ENCODE measurements at places on chromosomes 4 and X.

- peak; percentile 49 for DNase-seq
These were observed 261.8 kb downstream of the MID1IP1 start for GRCh38 chrX:39063037-39063436.

DNA sequence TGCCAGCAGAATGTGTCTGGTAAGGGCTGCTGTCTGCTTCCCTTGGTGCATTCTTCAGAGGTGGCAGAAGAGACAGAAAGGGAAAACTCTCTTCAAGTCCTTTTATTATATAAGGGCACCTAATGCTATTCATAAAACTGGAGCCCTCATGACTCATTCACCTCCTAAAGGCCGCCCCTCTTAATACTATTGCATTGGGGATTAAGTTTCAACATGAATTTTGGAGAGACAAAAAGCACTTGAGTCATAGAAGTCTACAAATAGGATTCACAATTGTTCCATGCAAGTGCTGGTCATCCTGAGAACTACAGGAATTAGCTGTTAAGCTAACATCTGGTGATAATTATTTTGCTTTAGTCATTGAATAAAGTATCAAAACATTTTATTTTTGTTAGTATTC is 349.5 kb downstream of the HS3ST1 start:
- DNase-seq = no peak

- peak; percentile 55 for DNase-seq
These were observed 92.7 kb upstream of the RPL34 start for GRCh38 chr4:108527723-108528122.

DNA sequence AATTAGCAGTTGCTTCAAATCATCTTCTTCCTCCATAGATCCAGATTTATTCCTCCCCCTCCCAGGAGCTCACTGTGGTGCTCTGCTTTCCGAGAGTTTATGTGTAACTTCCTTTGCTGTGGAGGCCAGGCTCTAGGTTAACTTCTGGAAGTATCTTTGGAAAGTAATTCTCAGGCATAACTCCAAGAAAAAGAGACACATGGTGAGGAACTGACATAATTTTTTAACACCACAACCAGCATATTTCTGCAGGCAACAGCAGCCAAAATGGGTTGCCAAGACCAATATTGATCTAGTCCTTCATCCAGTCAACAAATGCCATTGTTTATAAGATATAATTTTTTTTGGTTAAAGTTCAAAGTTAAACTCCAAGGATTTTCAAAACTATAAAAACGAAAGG is 114.5 kb upstream of the RBPJ start:
- DNase-seq = no peak

- no peak for DNase-seq
These were observed 55.6 kb downstream of the RTL9 start for GRCh38 chrX:110414273-110414672.

DNA sequence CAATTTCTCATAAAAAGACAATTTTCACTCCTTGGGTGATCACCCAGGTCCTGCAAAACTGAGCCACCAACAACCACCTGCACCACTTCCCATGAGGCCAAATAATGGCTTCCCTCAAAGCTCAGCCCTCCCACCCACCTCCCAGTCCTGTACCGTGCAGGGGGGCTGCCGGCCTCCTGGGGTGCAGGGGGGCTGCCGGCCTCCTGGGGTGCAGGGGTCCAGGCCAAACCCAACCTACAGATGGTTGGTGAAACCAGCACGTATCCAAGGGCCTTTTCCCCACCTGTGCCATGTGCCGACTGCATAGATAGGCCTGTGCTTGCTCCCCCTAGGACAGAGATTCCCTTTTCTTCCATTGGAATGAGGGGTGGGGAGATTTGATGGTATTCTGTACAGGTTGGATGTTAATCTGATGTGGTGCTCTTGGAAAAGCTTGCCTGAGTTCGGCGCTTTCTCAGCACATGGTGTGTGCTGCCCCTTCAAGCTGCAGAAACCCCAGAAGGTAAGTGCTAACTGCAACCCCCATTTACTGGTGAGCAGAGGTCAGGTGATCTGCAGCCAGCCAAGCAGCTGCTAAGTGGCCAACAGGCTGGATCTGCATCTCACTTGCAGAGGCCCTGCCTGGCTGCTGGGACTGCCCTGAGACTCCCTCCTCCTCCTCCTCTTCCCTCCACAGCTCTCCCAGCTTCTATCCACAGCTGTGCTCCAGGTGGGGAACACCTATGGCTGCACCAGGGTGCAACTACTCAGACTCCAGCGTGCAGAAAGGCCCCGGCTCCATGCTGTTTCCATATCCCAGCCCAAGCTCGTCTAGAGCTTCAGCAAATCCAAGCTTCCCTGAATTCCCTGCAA is 38.8 kb downstream of the FRG1 start:
- no peak for DNase-seq

GRCh38 chr4:56657128-56657527 is 24.0 kb downstream of the HOPX start:
- DNase-seq = no peak

GRCh38 chr4:53800741-53801140 is 209.5 kb upstream of the LNX1 start:
- DNase-seq = no peak

DNA sequence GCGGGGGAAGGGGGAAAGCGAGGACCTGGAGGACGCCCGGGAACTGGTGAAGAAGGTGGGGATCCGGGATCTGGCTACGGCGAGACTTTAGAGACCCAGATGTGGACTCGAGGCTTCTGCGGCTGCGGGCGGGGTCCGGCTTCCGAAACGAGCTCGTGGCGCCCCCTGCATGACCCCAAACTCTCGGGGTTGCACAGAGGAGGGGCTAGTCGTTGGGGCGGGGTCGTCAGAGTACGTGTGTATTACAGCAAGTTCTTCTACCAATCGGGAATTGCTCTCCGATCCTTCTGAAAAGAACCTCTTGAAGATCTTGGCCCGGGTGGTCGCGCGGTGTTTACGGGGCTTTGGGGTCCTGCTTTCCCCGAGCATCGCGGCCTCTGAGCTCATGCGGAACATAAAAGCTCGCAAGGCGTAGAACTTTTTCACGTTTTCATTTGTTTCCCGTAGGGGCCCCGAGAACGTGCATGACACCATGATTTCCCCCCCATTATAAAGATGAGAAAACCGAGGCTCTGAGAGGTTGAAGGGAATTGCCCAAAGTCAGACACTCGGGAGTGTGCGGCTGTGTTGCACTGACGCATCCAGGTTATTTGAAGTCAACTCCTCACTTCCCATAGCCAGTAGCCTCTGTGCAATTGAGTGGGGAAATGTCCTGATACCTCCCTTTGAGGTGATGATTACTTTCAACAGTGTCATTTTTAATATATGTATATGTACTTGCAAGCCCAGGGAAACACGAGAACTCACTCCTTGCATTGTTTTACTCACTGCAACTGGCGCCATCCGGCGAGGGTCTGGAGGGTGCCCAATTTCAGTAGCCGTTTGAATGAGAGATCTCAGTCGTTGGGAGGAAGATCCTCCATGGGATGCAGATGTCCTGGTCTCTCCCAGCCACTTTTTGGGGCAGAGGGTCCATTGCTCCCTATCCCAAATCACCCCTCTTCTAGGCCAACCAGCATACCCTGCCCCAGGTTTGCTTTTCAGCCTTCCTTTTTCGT is at the start of gene BEND4:
Gene BEND4 (minus strand): TSS at position 149 of the 998 bp plus-strand sequence. CDS start 512 bp downstream, outside the sequence.
- DNase-seq = peak; percentile 3

GRCh38 chr4:88570001-88570400 is 22.3 kb upstream of the HERC3 start:
- DNase-seq = no peak

- DNase-seq = no peak
These were observed 8.5 kb upstream of the NEIL3 start for GRCh38 chr4:177301126-177301639.

DNA sequence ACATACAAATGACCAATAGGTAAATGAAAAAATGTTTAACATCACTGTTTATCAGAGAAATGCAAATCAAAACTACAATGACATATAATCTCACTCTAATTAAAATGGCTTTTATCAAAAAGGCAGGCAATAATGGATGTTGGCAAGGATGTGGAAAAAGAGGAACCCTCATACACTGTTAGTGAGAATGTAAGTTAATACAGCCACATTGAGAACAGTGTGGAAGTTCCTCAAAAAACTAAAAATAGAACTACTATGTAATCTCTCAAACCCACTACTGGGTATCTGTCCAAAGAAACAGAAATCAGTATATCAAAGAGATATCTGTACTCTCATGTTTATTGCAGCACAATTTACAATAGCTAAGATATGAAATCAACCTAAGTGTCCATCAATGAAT is 165.9 kb upstream of the HHIP start:
- DNase-seq = no peak

DNA sequence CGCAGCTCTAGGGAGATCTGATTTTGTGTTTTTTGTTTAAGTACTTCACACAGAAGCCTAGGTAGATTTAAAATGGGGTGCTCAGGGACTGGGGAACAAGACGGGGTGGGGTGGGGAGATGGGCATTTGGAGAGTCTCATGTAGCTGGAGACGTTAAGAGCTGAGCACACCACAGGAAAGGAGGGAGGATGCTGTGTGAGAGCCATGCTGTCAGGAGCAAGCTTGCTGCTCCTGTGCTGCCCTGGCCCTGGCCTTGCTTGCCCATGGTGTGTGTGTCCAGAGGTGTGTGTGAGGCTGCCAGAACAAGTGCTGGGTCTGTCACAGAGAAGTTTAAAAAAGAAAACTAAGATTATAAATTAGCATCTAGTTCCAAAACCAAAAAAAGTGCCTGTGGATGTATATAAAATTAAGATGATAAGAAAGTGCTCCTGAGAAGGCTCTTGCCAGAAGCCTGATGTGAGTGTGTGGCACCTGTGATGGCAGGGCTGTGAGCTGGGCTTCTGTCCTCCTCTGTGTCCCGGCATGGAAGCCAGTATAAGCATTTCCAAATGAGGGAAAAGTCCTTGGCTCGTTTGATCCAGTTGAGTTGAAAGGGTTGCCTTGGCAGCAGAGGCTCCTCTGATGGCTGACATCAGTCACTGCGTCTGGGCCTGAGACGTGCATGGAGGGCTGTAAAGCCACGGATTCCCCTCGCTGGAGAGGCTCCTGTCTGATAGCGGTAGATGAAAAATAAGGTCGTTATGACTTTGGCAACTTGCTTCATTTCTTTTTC is 63.5 kb downstream of the NELFA start:
- no peak for DNase-seq

GRCh38 chr4:8278421-8279287 is 9.1 kb downstream of the HTRA3 start:
- DNase-seq = no peak

DNA sequence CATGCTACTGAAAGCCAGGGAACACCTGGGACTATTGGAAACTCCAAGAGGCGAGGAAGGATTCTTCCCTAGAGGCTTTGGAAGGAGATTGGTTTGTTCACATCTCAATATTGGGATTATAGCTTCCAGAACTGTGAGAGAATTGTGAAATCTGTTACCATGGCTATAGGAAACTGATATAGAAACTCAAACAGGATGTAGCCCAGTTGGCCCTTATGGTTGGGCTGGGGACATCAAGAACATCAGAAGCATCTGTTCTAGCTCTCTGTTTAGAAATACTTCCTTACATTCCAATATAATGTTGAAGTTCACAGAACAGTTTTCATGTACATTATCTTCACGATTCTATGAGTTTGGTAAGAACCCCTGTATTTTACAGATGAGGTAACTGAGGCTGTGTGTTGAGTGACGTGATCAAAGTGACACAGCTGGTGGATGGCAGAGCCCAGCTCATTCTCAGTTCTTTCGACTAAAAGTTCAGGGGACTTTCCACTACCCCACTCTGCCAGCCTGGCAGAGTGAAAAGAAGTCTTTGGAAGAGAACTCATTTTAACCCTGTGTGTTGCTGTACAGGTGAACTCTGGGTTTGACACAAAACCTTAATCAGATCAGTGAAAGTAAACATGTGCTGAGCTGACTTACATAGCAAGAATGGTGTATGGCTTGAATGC is 183.0 kb downstream of the GBA3 start:
- DNase-seq = no peak

DNA sequence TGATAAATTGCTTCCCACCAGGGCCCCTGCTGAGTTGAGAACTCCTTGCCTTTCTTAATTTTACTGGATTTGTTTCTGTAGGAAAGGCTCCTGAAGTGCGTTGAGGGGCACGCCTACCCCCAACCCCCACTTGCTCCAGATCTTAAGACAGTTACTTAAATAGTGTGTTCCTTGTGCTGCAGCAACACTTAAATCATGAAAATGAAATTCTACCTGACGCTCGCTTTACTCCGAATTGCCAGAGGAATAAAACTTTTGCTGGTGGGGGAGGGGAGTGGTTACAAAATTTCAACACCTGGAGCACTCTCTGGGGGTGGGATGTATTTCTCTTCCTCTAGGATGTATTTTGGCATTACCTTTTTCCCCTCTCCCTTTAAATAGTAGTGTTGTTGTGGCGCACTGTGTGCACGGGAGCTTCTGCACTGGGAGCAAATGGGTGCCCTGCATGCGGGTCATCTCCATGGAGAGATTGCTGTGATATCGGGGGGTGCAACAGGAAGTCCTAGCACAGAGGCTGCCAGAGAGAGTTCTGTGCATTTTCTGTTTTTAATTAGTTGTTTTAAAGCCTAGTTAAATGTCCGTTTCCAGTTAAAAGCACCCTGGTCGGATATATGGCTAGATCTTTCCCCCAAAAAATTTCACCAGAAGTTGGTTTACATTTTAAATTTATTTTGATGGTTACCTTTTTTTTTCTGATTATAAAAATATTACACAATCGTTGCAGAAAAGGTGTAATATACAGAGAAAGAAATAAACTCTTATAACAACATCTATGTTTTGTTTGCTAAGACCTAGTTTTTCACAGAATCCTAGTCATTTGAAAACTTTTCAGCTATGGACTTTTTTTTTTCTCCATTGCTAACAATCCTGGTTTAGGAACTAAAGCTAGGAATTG is 207.7 kb downstream of the SOWAHB start:
- DNase-seq = no peak

GRCh38 chr4:75065909-75066308 is 133.0 kb downstream of the PARM1 start:
- DNase-seq = no peak

- no peak for DNase-seq
These were observed 305.9 kb downstream of the IDS start for GRCh38 chrX:149198980-149199732.

- peak; percentile 90 for DNase-seq
These were observed 27.3 kb upstream of the CRLF2 start for GRCh38 chrX:1239681-1240142.

DNA sequence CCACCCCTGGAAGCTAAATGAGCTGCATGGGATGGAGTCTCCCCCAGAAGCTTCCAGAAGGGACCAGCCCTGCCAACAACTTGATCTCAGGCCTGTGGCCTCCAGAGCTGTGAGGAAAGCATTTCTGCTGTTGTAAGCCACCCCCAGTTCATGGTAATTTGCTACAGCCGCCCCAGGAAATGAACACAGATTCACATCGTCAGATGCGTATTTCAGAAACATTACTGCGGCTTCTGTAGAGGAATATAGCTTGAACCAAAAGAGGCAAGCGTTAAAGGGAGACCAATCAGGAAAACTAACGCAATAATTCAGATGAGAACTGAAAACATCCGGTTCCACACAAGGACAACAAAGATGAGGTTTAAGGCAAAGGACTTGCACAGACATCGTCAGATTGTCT is 128.4 kb upstream of the TBL1X start:
- no peak for DNase-seq

DNA sequence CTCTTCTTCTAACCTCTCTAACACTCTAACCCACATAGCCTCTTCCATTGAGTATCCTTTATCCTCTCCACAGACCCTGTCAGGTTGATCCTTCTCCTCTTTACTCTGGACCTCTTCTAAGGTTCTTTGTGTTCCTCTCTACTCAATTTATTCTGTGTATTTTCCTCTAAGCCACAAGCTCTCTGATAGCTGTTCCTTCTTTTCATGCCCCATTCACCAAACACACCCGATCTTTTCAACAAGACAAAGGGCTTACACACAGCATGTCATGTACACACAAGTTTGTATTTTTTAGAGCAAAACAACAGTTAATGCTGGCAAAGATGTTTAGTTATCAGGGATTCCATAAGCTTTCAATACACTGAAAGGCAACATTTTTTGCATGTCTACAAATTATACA is 1.9 kb downstream of the SPIN2B start:
- no peak for DNase-seq
